Muscle of leg (tissue), 16 donors: ENCODE measurements at places on chromosomes 1 and 21. TPM values are rescaled to one million over a fixed set of nuclear protein-coding genes. Genes with fewer than 3 reads are reported as not detected.
A peak's percentile ranks its signal among the peaks of the same experiment; 100 is the strongest.

The SYTL1 gene
- total RNA-seq = 0.62 TPM

- DNase-seq = no peak
Measured at GRCh38 chr21:45611296-45611695, 32.2 kb upstream of the PCBP3 start.

- no peak for DNase-seq
Measured at GRCh38 chr21:35976481-35976880, 83.8 kb downstream of the SETD4 start.

- no peak for DNase-seq
Measured at GRCh38 chr1:34101151-34101550, 63.9 kb downstream of the CSMD2 start.

The CHRM3 gene
- 2.5 TPM for total RNA-seq

The LCE2C gene
- total RNA-seq = not detected

DNA sequence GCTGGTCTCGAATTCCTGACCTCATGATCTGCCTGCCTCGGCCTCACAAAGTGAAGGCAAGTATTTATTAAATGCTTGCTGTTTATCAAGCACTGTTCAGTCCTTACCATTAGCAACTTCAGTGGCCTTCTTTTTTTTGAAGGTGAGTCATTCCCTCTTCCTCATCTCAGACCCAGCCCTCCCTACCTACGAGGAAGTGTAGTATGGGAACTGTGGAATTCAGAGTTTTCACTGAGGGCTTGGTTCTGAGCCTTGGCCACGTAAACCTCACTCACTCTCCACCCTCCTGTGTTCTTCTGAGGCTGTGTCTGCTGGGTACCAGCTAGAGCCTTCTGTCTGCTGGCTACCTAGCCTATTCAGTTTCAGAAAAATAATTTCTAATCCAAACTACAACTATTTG lies 218.3 kb upstream of the SGIP1 start:
- DNase-seq = no peak

DNA sequence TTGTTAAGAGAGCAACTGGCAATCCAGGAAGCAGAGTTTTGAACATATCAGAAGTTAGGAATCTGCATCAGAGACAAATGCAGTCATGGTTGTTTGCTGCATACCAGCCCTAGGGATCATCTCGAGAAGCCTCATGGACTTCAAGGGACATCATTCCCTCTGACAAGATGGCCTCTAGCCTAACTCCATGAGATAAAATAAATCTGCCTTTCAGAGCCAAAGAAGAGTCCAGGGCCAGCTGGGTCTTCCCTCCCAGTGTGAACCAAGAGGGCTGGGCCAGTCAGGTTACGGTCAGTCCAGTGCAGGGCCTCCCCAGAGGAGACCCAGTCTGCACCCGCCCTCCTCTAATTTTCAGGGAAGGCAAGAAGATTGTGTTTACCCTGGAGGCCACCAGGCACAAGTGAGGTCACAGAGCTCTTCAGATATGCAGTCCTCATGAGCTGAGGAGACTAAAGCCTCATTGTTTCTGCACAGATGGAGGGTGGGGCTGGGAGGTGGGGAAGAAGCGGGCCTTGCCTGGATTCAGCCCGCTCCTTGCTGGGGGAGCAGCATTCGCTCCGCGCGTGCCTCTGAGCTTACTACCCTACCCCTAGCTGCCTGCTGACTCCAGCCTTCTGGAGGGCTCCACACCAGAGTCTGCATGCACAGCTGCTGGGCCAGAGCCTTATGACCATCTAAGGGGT lies 52.8 kb downstream of the CAPN2 start:
- DNase-seq = peak; percentile 80

The PRDX6 gene
- total RNA-seq = 370 TPM

DNA sequence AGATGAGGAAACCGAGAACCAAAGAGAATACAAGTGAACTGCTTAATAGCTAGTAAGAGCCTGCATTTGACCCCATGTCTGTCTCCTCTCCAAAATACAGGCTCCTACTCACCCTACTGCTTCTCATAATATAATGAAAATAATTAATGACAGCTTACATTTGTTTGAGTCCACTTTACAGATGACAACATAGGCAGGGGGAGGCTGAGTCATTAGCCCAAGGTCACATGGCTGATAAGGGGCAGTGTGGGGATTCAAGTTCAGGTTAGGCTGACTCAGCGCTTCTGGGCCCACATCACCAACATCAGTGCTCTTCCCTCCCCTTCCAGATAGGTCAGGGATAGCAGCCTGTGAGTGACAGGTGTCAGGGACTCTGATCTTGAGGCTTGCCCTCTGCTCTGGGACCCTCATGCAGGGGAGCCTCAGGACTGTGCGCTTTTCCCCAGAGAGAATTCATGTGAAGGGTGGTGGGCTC lies 16.2 kb downstream of the AZIN2 start:
- no peak for DNase-seq

The SMYD3 gene
- 13.9 TPM for total RNA-seq

GRCh38 chr1:245512980-245513578 lies 358.3 kb downstream of the KIF26B start:
- DNase-seq = no peak

The PPM1J gene
- total RNA-seq = 2.1 TPM

- DNase-seq = peak; percentile 11
Measured at GRCh38 chr1:177645491-177646190, 324.2 kb downstream of the SEC16B start.

The AIRE gene
- 0.04 TPM for total RNA-seq

DNA sequence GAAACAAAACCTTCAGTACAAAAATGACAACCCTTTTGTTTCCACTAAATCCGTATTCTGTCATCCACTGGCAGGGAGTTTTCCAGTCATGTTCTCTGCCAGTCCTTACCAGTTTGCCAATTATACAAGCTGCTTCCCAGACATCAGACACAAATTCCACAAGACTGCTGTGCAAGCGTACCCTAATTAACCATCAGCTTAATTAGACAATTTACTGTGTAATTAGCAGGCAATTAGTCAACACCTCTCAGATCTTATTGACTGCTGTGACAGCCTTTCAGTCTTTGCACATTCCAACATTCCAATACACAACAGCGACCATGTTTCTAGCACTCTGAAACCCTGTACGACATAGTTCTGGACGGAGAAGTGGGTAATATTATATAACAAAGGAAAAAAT lies 420.1 kb downstream of the DPYD start:
- DNase-seq = no peak

The WDR64 gene
- total RNA-seq = 0.04 TPM

The KRTAP21-2 gene
- total RNA-seq = not detected

- no peak for DNase-seq
Measured at GRCh38 chr1:47678464-47678980, 240.7 kb downstream of the FOXD2 start.

DNA sequence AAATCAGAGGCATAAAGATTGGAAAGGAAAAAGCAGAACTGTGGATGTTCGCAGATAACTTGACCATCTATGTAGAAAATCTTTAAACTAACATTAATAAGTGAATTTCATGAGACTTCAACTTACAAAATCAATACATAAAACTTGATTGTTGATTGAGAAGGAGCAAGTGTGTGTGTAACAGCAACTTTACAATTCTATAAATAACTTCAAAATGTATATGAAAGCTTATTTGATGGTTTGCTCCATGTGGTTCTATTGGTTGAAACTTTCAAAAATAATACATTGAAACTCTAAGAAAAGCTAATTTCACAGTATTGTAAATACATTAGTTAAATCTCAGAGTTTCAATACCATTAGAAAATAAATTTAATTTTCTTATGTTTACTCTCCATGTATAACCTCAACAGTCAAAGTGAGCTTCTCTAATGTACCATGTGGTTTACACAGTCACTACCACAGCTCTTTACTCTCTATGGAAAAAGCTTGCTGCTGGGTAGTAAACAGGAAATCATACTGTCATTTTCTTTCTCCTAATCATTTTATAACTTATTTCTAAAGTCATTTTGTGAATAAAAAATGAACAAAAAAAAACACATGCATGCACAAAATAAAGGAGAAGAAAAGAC lies 12.0 kb downstream of the AKT3 start:
- DNase-seq = no peak

The NBPF26 gene
- 36.3 TPM for total RNA-seq

The CCDC181 gene
- total RNA-seq = 0.66 TPM

- peak; percentile 63 for DNase-seq
Measured at GRCh38 chr1:46174448-46175231, at the start of gene TSPAN1. Gene TSPAN1, plus strand, starts transcription at chr1:46175087. Its CDS starts 6,021 bp downstream, at chr1:46181108.

The KRTAP19-3 gene
- total RNA-seq = not detected

The RHD gene
- 0.35 TPM for total RNA-seq

DNA sequence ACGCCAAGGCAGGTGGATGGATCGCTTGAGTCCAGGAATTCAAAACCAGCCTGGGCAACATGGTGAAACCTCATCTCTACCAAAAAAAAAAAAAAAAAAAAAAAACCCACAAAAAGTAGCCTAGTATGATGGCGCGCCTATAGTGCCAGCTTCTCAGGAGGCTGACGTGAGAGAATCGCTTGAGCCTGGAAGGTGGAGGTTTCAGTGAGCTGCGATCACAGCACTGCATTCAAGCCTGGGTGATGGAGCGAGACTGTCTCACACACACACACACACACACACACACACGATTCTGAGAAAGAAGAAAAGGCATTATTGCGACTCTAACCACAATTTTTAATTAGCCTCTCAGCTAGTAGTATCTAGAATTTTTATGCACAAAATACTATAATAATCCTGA lies 86.5 kb downstream of the RASAL2 start:
- no peak for DNase-seq
